ENCODE measurements at places on chromosomes 12 and 14.

DNA sequence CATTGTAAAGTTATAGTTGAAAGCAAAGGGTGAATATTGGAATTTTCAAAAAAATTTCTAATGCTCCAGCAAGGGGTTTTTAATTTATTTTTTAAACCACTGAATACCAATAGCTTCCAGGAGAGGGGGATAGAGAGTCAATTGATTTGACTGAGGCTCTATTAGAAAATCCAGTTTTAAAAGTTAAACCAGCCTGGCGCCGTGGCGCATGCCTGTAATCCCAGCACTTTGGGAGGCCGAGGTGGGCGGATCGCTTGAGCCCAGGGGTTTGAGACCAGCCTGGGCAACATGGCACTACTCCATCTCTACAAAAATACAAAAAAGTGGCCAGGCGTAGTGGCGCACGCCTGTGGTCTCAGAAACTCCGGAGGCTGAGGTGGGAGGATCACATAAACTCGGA is 150.1 kb downstream of the SLC38A4 start:
- DNase-seq: peak; percentile 69

DNA sequence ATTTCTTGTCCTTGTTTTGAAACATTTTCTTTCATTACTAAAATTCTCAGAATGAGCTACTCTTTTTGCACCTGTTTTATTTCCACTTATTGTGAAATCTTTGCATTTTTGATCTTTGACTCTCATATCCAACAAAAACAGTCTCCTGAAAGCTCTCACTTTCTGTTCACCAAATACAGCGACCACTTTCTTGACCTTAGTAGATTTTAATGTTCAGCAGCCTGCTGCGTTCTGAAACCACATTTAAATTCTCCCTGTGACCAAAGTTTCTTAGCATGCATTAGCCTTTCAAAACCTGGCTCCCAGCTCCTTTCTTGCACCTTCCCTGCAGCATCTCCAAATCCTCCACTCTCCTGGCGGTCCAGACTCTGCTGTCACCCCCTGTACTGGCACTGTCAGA is 404.4 kb upstream of the PDE3A start:
- DNase-seq: no peak

GRCh38 chr14:41482861-41483260 is 123.8 kb upstream of the LRFN5 start:
- peak; percentile 51 for DNase-seq

DNA sequence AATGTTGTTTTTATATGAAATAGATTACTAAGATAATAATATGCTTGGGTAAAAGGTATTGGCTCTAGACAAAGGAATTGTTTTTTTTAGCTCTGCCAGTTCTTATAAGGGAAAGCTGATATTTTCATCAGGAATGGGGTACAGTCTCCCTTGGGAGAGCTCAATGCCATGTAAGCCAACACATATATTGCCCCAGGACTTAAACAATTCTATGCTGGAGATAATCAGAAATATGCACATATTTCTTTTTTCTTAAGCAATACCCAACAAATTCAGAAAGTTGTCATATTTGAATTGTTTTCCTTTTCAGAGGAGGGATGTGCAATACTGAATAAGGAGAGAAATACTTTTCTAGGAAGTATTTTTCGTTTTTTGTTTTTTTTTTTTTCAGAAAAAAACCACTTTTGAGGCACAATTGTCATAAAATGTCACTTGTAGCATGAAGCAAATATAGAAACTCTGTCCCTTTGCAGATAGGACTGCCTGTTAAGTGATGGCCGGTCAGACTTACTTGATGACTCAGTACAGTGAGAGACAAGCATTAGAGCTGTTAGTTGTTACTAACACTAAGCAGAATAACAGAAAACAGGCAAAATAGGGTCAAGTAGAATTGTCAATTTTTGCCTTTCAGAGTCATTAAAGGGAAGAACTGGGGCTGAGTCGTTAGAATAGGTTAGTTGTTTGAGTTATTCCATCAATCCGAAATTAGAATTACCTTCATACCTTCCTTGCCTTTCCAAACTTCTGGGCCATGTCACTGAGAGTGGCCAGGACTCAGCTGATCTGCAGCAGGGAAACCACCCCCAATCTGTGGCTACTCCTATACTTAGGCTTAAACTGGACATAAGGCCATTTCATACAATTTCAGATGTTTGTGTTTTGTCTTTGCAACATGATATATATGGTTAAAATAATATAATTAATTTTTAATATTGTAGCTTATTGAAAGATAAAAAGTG is 168.1 kb downstream of the SLC38A4 start:
- no peak for DNase-seq

- no peak for DNase-seq
Measured at GRCh38 chr12:49789992-49790391, 38.2 kb downstream of the NCKAP5L start.

- no peak for DNase-seq
Measured at GRCh38 chr12:27034607-27035293, 12.4 kb downstream of the MED21 start.

DNA sequence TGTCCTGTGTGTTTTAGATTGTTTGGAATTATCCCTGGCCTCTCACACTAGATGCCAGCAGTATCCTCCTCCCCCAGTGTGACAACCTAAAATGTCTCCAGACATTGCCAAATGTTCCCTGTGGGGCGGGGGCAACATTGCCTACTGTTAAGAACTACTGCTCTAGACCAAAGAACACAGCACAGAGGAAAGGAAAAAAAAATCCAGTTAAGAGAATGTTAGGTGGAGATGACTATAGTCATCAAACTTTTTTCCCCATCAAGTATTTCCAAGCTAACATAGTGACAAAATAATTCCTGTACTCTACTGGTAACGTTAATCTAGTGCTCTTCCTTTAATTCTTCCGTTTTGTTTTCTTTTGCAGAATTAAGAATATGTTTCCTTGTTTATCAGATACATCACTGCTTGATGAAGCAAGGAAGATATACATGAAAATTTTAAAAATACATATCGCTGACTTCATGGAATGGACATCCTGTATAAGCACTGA is 3.5 kb downstream of the CDKN1B start:
- peak; percentile 14 for DNase-seq

DNA sequence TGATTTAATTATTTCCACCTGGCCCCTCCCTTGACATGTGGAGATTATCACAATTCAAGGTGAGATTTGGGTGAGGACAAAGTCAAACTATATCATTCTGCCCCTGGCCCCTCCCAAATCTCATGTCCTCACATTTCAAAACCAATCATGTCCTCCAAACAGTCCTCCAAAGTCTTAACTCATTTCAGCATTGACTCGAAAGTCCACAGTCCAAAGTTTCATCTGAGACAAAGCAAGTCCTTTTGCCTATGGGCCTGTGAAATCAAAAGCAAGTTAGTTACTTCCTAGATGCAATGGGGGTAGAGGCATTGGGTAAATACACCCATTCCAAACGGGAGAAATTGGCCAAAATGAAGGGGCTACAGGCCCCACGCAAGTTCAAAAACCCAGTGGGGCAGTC is 31.1 kb upstream of the SPATA7 start:
- DNase-seq: no peak

DNA sequence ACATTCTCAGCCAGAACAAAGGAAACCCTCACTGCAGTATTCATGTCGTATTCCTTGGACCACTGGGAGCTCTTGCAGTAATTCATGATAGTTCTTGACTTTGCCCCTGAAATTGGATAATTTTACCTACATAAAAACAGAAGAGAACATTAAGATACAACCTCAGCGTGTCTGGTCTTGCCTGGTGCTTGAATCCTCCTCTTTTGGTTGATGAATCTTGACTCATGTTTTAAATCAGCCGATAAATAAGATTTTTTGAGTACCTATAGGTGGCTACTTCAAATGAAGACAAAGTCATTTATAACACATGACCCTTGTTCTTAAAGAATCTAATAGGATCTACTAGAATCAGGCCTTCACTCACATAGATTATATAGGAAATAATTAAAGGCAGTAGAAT is 221.0 kb downstream of the PTPRO start:
- no peak for DNase-seq

DNA sequence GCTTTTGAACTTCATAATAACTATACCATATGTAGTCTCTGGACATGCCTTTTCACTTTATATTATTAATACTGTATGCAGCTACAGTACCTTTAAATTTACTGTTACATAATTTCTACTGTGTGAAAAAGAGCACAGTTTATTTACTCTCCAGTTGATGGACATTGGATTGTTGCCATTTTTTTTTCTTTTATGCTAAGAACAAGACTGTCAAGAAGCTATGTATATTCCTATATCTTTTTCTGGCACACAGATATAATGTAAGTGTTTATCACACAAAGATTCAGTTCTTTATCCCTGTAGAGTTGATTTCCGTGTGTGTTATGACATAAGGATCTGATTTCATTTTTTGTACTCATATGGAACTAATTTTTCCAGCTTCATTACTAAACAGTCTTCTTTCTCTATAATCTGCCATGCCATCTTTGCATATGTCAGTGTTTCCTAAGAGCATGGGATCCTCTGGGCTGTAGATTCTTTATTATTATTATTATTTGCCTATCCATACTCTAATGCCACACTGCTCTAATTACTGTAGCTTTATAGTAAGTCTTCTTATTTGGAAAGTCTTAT is 593.0 kb upstream of the ATP2B1 start:
- DNase-seq: no peak
